ENCODE measurements at places on chromosomes 13 and 19. TPM values are rescaled to one million over a fixed set of nuclear protein-coding genes. Genes with fewer than 3 reads are reported as not detected.

Gene DPF1
- total RNA-seq, result 2.7 TPM

Gene C1QTNF9B
- total RNA-seq, result not detected

Gene MYO1F
- 0.73 TPM for total RNA-seq

Gene LNX2
- total RNA-seq, result 2.6 TPM

Gene PDE4A
- total RNA-seq, result 6.1 TPM
